ENCODE measurements at places on chromosomes 1 and 21.

DNA sequence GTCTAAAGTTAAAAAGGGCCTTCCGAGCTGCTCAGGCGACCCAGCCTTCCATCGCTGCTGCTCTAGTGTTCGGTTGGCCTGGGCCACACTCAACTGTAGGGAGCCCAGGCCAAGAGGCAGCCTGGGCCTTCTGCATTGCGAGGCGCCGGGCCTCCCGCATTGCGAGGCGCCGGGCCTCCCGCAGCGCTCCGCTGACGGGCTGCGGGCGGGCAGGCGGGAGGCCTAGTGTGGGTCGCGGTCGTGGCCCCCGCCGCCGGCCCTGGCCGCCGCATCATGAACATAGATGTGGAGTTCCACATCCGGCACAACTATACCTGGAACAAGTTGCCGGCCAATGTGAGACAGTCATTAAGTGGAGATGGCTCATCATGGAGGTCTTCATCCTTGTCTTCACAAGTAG lies 48.3 kb downstream of the PPIAL4G start:
- DNase-seq, result no peak

DNA sequence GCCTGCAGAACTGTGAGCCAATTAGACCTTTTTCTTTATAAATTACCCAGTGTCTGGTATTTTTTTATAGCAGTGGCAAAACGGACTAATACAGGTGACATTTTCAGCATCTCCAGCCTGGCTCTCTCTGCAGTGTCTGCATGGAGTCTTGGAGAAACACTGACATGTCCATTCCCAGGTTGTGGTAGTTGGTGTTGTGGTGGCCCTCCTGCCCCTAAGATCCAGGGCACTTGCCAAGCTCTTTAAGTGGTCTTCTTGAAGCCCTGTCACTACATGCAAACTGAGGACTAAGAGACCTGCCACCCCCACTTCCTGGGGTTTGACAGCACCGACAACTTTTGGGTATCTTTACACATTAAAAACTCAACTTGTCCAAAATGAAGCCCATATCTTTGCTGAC lies 419.4 kb downstream of the NPHP4 start:
- no peak for DNase-seq

DNA sequence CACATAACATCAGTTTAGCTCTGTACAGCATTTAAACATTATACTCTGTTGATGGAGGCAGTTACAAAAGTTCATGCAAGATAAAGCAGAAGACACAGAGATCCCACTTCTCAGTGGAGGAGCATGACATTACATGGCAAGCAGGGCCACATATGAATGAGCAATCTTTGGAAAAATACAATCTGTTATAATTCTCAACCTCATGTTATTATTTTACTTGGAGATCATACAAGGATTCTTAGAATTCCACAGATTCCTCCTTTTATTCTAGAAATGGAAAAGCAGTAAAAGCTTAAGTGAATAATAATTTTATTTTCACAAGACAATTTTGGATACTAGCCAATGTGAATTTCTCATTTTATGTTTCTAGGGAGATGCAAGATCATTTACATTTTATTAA lies 66.6 kb downstream of the IFI44 start:
- no peak for DNase-seq

GRCh38 chr1:246404078-246404477 lies 103.0 kb downstream of the SMYD3 start:
- DNase-seq, result no peak

GRCh38 chr1:66532798-66533783 lies 862 bp upstream of the SGIP1 start:
- DNase-seq, result no peak

DNA sequence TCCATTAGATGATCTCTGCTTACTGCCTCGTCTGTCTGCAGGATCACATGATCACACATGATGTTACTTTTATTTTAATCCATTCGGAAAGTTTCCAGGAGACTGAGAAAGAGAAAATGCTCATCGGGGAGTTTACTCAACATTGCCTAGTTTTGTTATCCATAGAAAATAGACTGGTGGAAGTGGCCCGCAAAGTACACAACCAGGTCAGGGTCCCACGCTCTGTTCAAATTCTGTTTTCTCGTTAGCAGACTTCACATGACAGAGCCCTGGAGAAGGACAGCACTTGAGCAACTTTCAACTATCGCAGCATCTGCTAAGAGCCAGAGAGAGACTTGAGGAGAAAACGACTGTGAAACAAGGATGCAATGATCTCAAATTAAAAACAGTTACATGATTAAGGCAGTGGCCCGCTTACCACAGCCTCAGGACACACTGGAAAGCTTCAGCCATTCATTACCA lies 44.2 kb downstream of the ADAMTS1 start:
- DNase-seq, result no peak

DNA sequence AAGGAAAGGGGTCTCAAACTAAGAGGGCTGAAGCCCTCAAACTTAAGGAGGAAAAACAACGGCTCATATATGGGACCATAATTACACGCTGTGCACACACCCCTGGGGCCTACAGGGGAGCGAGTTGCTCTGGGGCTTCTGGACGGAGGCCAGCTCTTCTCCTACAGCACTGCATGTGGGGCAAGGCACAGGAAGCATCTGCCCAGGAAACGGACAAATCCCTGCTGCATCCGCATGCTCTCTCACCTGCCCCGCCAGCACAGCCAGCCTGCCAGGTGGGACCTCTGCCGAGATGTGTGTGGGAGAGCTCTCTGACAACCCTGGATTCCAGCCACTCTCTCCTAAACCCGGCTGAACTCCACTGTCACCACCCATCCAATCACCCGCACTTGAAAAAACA lies 54.1 kb downstream of the MRPL37 start:
- no peak for DNase-seq

DNA sequence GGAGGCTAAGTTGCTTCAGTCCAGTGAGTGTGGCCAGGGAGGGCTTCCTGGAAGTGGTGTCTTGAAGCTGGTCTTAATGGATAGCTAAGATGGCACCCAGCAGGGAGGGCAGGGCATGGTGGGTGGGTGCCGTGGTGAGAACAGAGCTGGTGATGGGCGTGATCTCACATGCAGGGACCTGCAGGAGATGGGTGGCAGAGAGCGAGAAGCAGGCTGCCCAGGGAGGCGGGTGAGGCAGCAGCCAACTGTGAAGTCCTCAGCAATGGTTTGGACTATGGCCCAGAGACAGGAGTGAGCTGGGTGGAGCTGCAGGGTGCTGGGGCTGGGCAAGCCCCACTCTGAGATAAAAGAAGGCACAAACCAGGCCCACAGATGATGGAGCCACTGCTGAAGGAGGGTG lies 50.7 kb downstream of the UMODL1 start:
- no peak for DNase-seq

DNA sequence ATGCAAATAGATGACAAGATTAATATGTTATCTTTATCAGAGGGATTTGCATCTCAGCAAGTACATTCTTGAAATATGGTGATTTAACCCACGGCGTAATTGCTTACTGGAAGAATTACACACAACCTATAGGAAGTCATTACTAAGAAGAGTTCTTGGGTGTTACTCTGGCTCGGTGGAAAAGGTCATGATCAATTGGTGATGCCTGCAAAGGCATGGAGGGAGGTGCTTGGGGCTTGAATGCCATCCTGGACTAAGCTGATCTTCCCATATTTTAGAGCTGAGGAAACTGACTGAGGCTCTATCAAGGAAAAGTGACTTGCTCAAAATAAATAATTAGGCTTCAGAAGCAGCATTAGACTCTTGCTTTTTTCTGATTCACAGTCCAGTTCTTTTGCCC lies 137.5 kb upstream of the JUN start:
- DNase-seq, result no peak

GRCh38 chr1:25573591-25573930 lies 30.2 kb downstream of the LDLRAP1 start:
- no peak for DNase-seq

DNA sequence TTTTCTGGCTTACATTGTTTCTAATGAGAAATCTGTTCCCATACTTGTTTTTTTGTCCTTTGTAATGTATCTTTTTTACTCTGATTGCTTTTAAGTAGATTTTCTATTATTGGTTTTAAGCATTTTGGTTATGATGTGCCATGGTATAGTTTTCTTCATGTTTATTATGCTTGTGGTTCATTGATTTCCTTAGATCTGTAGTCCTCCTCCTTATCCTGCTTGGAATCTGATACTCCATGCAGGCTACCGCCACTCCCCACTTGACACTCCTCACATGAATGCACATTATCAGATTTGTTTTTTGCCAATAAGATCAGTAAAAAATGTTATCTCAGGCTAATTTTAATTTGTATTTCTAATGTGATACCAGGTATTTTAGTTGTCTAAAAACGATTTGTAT lies 20.8 kb downstream of the UROD start:
- DNase-seq, result no peak

- DNase-seq, result no peak
These were observed 1531.6 kb upstream of the TPTE start for GRCh38 chr21:8989721-8990325.

DNA sequence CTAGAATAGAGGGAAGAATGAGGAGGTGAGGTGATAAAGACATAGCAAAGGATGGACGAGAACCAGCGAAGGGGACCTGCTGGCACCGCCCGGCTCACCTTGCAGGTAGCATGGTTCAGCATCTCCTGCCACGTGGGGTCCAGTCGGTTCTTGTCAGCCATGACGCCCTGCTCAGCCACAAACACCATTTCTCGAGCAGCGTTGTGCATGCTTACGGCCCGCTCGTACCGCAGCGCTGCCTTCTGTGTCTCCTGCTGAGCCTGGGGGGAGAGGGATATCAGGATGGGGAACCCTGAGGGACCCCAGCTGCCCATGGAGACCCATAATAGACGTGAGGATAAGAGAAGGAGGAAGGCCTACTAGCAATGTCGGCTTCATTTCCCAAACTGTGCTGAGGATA lies 11.4 kb downstream of the SH3BP5L start:
- DNase-seq, result no peak

- no peak for DNase-seq
These were observed 7.9 kb downstream of the ZNF684 start for GRCh38 chr1:40539338-40539737.

GRCh38 chr1:195637539-195637938 lies 970.7 kb downstream of the KCNT2 start:
- no peak for DNase-seq

- no peak for DNase-seq
These were observed 175.5 kb downstream of the HUNK start for GRCh38 chr21:32048353-32048752.

- no peak for DNase-seq
These were observed 3.3 kb downstream of the ALDH9A1 start for GRCh38 chr1:165695031-165695430.

GRCh38 chr1:209646558-209646957 lies 5.7 kb downstream of the LAMB3 start:
- no peak for DNase-seq

DNA sequence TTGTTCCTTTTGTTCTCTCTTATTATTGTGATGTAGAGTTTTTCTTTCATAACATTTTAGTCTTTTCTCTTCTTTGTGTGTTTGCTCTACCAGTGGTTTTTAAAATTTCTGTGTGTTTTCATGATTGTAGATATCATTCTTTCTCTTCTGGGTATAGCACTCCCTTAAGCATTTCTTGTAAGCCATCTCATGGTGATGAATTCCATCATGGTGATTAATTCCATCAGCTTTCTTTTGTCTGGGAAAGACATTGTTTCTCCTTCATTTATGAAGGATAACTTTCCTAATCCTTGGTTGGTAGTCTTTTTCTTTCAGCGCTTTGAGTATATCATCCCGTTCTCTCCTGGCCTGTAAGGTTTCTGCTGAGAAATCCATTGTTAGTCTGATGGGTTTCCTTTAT lies 22.7 kb downstream of the CD55 start:
- DNase-seq, result no peak

DNA sequence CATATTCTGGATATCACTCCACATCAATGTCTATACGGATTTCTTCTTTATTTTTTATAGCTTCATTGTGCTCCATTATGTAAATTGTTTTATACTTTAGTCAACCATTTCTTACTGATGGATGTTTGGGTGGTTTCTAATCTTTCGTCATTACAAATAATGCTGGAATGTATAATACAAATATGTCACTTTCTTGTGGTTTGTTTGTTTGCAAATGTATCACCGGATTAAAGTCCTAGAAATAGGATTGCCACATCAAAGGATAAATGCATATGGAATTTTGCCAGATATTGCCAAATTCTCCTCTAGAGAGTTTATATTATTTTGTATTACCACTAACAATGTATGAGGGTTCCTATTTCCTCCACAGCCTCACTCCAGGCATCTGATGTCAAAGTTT lies 48.7 kb upstream of the PRDM2 start:
- DNase-seq, result no peak

GRCh38 chr1:224879162-224879803 lies 50.2 kb upstream of the DNAH14 start:
- DNase-seq, result no peak

DNA sequence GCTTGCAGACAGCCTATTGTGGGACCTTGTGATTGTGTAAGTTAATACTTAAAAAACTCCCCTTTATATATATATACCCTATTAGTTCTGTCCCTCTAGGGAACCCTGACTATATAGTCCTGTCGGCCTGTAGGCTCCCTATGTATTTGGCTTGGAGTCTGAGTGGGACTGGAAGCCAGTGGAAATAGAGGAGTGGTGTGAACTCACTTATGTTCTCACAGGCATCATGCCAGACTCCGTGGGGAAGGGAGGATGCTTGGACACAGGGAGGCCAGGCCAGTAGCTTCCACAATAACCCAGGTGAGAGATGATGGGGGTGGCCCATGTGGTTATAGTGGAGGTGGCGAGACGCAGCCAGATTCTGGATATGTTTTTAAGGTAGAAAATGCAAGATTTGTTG lies 136.7 kb upstream of the SYT6 start:
- no peak for DNase-seq

GRCh38 chr1:53449021-53449420 lies 10.2 kb upstream of the DMRTB1 start:
- no peak for DNase-seq

- DNase-seq, result no peak
These were observed 42.6 kb upstream of the A3GALT2 start for GRCh38 chr1:33363470-33363861.

Data from activated CD4-positive, alpha-beta T cell treated with anti-CD3 and anti-CD28 coated beads, Interleukin-2, amount 50 U/mL, for 16 hours (primary cell).